ENCODE measurements at places on chromosomes 16 and 17. TPM values are rescaled to one million over a fixed set of nuclear protein-coding genes. Genes with fewer than 3 reads are reported as not detected.

DNA sequence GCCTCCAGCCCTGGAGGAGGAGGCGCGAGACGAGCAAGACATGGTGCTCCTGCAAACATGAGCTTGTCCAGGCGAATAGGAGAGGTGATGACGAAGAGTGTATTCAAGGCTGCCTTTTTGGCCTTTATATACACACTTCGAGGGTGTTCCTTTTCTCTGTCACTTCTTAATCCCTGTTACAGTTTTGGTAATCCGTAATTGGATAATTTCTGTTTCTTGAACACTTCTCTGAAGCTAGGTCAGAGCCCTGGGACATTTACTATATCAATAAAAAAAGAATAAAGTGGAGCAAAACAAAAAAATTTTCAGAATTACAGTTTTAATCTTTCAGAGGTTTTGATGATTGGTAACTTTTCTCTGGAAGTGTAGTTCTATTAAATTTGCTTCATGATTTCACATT, at the start of gene KRT24:
Gene KRT24, minus strand, starts transcription at position 101 of the 400 bp plus-strand sequence. Its CDS starts 59 bp downstream, at position 42.
- DNase-seq: no peak

Gene GNGT2
- polyA plus RNA-seq: 2.0 TPM

- no peak for DNase-seq
These were observed 51.4 kb upstream of the STAC2 start for GRCh38 chr17:39277110-39277509.

DNA sequence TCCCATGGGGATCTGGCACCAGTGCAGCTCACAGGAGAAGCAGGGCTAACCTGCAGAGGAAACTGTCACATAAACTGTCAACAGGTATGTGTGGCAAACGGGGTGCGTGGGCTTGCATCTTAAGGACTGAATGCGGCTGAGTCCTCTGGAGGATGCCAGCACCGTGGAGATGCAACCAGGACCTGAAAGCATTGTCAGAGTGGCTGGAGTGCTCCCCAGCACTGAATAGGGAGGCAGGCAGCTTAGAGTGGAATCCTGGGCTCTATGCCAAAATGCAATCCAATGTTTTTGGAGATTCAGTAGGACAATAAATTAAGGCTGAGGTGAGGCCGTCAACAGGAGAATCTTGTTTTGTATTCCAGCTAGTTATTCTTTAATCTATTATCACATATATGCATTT, 21.3 kb upstream of the SALL1 start:
- DNase-seq: no peak

DNA sequence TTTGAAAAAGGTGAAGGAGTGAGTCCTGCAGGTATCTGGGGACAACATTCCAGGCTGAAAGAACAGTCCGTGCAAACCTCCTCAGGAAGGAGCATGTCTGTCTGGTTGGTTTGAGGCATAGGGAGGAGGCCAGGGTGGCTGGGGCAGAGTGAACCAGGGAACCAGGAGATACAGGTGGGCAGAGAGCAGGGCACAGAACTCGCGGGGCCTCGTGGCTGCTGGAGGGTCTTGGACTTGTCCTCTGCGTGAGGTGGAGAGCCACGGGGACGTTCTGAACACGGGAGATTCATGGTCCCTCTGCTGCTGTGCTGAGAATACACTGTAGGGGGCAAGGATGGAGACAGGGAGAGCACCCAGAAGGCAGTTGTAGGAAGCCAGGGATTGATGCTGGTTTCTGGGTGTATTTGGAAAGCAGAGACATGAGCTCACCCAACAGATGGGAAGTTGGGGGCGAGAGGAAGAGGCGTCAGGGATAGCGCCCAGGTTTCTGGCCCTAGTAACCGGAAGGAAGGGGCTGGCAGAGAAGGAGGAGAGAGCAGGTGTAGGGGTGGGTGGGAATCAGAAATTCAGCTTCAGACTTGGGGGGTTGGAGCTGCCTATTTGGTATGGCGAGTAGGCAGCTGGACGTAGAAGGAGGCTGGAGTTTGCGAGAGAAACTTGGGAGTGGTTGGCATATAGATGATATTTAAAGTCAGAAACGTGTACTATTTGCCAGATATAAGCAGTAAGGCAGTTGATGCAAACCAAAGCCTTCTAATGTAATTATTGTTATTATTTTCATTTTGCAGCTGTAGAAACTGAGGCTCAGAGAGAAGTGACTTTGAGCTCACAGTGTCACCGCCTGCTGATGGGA, at the start of gene CCL17:
Gene CCL17, plus strand, starts transcription at position 803 of the 853 bp plus-strand sequence. CDS start 9,166 bp downstream, outside the sequence.
- DNase-seq: no peak

DNA sequence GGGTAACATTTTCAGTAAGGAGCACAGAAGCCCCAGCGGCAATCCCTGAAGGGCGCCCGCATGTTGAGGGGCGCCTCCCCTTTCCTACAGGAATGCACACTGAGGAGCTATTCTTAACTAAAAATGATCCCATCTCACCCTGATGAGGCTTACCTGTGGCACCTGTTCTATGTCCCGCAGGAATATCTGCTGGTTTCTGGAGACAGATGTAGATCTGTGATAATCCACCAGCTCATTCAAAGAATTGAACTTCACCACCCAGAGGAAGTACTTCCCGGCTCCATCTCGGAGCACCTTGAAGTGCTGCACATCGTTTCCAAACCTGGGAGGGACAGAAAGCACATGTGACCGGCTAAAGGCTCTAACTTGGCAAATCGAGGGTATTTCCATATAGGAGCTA, 32.3 kb upstream of the SLC25A19 start:
- no peak for DNase-seq

GRCh38 chr16:3646348-3646920, 8.1 kb upstream of the DNASE1 start:
- DNase-seq: no peak

GRCh38 chr17:1343554-1343953, 56.5 kb downstream of the YWHAE start:
- DNase-seq: no peak

- no peak for DNase-seq
These were observed 13.6 kb upstream of the WFDC1 start for GRCh38 chr16:84281074-84281473.

Gene AOC3
- 5.9 TPM for polyA plus RNA-seq

DNA sequence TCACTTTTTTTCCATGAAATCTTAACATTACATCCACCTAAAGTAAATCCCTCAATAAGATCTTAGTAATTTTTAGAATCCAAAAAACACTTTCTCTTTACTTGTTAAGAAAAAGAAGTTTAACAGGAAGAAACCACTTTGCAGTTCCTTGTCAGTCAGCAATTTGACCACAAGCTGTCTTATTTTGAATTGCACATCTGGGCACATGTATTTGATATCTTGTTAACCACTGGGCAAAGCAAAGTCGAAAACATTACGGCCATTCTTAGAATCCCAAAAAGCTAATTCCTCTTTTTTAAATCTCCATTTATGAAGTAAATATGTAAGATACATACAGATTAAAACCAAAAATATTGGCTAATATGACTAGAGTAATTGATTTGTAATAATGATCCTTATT, 1.1 kb downstream of the ABCA10 start:
- no peak for DNase-seq

Gene SPHK1
- polyA plus RNA-seq: 2.2 TPM

DNA sequence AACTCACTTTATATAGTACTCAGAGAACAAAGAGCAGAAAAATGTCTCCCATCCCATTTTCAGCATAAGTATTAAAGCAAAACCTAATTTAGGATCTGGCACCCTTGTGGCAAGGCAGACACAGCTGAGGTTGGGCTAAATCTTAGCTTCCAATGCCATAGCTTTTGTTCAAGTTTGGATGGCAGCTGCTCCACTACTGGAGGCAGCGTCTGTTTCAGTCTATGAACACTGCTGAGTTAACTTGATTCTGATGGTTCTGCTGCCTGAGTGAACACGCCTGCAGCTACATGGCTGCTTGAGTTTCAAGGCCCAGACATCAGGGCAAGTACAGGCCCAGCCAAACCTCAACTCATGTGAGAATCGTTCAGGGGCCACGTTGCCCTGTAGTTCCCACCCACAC, 178.2 kb upstream of the RPH3AL start:
- no peak for DNase-seq

GRCh38 chr17:83200231-83200699, 120.9 kb downstream of the METRNL start:
- DNase-seq: no peak

DNA sequence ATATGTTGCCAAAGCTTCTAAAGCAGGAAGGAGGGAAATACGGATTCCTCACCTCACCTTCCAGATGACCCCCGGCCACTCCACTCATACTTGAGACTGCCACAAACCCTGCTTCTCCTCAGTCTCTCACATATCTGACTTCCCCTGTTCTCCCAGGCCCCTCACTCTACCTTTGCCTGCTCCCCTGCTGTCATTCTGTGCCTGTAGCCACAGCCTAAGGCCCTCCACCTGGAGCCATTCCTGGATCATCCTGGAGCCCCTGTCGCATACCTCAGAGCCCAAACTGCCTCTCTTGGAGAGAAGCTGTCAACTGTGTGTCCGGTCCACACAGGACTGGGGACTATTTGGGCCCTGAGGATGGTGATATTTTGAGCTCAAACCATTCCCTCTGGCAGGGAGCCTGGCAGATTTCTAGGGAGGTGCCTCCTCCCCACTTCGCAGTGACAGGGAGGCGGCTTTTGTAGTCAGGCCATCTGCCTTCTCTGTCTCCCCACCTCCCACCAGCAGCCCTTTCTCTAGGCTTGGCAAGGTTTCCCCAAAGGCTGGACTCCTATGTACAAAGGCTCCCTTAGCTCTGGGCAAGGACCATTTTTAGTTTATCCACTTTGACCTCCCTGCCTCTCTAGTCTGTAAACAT, 2.3 kb upstream of the MED24 start:
- no peak for DNase-seq

Gene MARVELD3
- 17.8 TPM for polyA plus RNA-seq

Gene PERCC1
- polyA plus RNA-seq: not detected

GRCh38 chr16:87540072-87540896, 47.5 kb upstream of the ZCCHC14 start:
- DNase-seq: no peak

Gene CCL5
- 1.1 TPM for polyA plus RNA-seq

Gene DNAJA2
- polyA plus RNA-seq: 69.1 TPM

Gene SPNS3
- polyA plus RNA-seq: 1.6 TPM

Gene PIK3R5
- 2.1 TPM for polyA plus RNA-seq

DNA sequence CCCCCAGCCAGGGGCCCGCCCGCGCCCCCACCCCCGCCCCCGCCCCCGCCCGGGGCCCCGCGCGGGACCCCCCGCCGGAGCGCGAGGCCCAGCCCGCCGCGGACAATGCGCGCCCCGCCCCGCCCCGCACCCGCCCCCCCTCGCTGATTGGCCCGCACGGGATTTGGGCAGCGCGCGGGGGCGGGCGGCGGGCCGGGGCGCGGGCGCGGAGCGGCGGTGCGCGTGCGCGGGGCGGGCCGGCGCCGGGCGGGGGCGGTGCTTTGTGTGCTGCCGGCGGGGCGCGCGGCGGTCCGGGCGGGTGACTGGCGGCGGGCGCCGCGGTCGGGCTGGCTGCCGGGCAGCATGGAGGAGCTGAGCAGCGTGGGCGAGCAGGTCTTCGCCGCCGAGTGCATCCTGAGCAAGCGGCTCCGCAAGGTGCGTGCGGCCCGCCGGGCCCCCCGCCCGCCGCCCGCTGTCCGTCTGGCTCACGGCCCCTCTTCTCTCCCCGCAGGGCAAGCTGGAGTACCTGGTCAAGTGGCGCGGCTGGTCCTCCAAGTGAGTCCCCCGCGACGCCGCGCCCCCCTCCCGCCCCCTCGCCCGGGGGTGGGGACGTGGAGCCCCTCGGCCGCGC, at the start of gene CBX2:
Gene CBX2, plus strand, starts transcription at position 255 of the 610 bp plus-strand sequence. Its CDS starts 88 bp downstream, at position 343.
- no peak for DNase-seq

Gene CA4
- 40.7 TPM for polyA plus RNA-seq

DNA sequence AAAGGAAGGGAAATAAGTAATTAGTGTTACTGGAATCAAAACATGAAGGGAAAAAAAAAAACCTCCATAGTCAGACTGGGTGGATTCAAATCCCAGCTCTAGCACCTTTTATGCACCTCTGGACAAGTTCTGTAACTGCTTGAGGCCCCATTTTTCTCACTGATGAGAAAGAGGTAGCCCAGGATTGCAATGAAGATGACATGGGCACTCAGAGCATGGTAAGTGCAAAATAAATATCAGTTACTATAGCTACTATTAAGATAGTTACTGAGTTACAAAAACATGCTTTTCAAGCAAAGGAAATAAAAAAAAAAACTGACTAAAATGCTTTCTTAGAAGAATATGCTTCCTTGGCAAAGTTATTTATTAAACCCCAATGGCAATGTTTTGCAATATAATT, 58.8 kb downstream of the CEP95 start:
- no peak for DNase-seq

- no peak for DNase-seq
These were observed 3.0 kb downstream of the ALKBH5 start for GRCh38 chr17:18186627-18186982.

Gene HSPB9
- polyA plus RNA-seq: 0.27 TPM

Gene GAS7
- 21.4 TPM for polyA plus RNA-seq

- no peak for DNase-seq
These were observed 3.9 kb downstream of the DLG4 start for GRCh38 chr17:7215652-7216180.

DNA sequence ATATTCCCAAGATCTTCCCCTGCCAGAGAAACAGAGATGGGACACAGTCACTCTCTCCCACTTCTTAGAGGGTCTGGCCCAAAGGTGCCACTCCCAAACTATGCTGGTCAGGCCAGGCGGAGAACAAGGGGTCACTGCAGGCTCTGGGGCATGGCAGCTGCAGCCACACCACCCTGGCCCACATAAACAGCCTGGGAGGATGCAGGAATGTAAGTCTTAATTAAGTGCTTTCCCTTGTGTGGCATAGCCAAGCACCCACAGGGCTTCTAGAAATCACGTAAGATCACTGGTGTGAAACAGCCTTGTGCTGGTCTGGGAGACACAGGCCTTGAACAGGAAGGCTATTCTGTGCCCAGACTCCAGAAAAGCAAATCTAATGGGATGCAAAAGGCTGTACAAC, 31.5 kb downstream of the ABCC12 start:
- no peak for DNase-seq

DNA sequence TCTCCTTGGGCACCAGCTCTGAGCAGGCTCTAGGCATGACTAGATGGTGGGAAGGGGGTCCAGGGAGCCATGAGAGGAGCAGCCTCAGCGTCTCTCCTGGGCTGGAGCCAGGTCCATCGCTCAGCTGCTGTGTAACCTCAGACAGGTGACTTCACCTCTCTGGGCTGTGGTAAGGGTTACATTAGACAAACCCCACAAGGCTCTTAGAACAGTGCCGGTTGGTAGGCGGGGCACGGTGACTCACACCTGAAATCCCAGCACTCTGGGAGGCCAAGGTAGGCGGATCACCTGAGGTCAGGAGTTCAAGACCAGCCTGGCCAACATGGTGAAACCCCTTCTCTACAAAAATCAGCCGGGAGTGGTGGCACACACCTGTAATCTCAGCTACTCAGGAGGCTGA, 18.1 kb upstream of the NPTX1 start:
- no peak for DNase-seq

All from left renal pelvis (tissue), 4 donors.